ELF-1 (cell line): ENCODE measurements at places on chromosomes 1 and 21.

DNA sequence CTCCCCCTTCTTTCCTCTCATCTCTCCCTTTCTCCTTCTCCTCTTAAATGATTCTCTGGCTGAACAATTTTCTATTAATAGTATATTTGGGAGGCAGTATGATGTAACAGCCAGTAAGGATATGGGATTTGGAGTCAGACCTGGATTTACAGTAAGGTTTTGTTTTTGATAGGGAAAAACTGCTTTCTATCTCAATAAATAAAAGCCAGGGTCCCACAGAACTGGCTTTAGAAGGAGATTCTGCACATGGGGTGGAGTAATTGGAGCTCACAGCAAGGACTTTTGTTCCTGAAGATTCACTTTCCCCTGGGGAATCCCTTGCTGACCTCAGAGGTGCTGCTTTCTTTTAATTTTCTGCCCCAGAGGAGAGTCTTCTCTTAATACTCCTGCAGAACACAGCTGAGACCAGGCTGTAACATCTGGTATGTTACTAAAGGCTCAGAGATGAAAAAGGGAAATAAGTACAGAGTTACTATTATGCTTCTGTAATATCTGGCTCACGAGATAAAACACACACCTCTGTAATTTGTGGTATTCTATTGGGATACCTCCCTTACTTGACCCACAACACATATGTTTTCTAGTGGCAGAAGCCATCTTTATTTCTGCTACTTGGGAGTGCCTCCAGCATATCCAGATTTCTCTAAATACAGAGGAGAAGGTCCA is 13.4 kb downstream of the EPB41 start:
- DNase-seq, result no peak

DNA sequence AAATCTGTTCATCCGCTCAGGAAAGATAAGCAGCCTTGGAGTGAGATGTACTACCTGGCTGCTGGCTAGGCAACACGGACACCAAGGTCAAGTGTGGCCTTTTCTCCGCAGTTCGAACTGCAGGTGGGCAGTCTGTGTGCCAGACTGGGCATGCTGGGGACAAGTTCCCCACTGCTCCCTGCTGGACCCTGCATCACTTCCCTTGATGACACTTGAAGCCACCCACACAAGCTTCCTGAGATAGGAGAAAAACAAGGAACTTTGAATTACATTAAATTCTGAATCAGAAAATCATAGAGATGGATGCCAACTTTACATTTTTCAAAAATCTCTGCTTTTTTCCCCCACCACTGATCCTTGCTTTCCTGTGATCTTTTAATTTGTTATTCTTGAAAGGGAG is 38.3 kb downstream of the BEND5 start:
- DNase-seq, result no peak

GRCh38 chr1:234605983-234606783 is 3.8 kb downstream of the IRF2BP2 start:
- peak; percentile 41 for DNase-seq

GRCh38 chr21:45388011-45388521 is 16.9 kb upstream of the COL18A1 start:
- peak; percentile 41 for DNase-seq

DNA sequence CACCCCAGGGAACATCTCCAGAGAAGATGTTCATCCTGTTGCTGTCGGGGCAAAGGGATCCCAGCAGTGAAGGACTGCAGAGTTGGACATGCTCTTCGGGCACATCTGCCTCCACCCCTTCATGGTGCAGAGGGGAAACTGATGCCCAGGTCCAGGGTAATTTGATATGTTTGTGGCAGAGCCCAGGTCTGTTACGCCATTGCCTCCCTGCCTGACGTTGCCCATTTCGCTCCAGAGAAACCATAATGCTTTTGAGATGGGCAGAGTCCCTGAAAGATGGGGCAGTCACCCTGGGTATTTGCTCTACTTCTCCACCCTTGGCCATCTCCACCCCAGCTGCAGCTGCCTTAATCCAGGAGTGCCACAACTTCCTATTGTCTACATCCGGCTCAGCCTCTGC is 290.4 kb upstream of the POU3F1 start:
- DNase-seq, result no peak

- no peak for DNase-seq
Measured at GRCh38 chr1:219323426-219323825, 149.7 kb downstream of the LYPLAL1 start.

GRCh38 chr21:46504666-46505065 is 46.0 kb downstream of the DIP2A start:
- no peak for DNase-seq

GRCh38 chr1:67855444-67855843 is 22.2 kb upstream of the GNG12 start:
- no peak for DNase-seq

DNA sequence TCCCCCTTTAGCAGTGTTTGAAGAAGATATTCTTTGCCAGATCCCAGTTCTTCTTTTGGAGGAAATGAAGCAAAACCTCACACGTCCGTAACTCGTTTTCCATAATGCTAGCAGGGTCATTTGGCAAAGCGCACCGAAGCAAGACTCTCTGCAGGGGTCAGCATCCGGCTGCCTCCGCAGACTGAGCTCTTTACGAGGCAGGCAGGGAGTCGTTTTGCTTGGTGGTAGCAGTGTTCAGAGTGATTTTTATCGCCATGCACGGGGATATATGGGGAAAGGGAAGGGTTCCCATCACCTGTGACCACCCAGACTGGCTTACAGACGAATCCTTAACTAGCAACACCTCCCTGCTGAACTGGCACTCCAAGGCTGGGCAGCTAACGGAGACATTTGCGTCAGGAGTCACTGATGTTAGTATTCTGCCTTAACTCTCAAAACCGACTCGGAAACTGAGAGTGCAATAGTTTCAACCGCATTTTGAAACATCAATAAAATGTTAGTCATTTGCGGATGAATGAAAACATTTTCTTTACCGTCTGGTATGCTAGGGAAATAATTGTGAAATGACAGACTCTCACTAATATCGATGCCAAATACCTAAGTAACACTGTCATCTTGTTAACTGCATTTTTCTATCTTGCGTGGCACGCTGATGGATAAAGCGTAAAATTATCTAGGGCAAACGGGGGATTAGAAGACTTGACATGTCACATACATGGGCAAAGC is 2.2 kb upstream of the NEGR1 start:
- peak; percentile 64 for DNase-seq

DNA sequence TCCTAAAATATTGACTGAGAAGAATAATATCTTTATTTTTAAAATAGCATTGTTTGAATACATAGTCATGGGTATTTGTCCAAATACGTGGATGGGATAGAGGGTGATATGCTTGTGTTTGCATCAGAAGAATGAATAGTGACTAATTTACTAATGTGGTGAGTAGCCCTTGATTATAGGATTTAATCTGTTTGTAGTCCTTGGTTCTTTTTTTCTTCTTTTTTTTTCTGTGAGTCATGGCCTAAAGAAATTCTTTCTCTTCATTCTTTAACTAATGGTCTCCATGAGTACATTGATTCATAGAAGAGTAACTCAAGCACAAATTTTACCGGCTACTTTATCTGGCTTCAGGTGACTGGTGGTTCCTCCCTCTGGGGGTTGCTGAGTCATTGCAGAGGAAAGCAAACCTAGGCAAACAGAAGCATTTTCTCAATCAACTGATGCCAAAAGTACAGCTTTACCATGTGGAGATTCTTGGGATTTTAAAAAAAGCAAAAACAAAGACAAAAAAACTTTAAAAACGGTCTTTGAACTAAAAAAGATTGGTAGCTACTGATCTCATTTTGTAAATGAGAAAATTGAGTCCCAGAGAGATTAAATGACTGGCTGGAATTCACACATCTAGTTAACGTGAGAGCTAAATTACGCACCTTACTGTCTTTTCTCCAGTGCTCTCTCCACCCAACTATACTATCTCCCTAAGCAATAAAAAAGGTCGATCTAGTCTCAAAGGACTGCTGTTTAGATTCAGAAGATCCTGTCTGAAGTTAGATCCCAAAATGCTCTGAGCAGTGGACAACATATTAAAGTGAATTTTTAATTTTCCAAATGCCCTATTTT is 40.5 kb downstream of the AK5 start:
- peak; percentile 38 for DNase-seq

- DNase-seq, result no peak
Measured at GRCh38 chr1:21051177-21051825, 125.4 kb downstream of the EIF4G3 start.

GRCh38 chr1:180482425-180483275 is 19.7 kb downstream of the ACBD6 start:
- DNase-seq, result no peak

DNA sequence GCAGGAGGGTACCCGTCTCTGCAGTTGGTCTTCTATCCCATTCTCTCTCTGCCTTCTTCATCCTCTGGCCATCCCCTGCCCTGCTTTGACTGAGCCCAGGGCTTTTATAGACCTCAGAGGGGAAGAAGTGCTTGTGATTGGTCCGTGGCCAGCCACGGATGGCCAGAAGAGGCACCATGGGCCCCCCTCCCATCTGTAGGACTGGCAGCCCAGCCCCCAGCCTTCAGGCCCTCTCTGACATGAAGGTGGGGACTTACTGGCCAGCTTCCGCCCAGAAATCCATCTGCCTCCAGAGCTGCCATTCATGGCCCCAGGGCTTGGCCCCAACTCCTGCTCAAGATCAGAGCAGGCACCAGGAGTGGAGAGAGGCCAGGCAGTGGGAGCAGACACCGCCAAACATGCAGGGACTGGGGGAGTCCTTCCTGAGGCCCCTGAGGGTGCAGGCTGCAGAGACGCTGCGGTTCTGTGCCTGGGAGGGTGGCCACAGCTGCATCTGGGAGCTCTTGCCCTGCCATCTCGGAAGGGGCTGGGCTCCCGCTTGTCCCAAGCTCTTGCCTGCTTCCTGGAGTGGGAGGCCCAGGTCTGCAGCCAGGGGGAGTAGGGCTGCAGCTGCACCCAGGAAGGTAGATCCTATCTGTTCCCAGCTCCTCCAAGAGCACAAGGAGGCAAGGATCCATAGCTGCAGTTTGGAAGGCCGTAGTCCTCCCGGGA is 698.6 kb upstream of the B3GALT2 start:
- peak; percentile 6 for DNase-seq

- no peak for DNase-seq
Measured at GRCh38 chr1:78141531-78142231, 95.9 kb downstream of the GIPC2 start.

- peak; percentile 15 for DNase-seq
Measured at GRCh38 chr21:19553919-19554615, 1150.5 kb upstream of the TMPRSS15 start.

DNA sequence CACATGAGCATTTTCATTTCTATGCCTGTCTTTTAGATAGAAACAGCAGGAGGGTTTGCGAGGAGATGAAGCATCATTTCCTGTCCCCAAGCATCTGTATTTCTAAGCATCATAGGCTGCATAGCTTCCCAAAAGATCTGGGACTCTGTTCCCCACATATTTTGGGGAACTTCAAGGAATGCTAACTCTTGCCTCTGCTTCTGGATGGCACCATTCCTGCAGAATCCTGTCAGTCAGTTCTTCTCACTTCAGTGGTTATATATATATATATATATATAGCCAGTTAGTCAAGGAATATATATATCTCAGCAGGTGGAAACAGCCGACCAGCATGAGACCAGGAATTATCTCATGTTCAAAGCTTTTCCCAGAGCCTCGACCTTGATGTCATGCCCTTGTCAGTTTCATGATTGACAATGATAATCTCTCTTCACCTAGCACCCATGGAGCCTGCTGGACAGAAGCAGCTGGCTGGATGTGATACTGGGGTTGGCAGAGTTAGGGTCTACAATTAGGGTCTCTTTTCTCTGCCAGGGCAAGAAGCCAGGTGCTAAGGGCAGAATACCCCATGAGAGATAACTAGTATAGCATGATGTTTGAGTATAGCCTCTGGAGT is 2.4 kb downstream of the PFKFB2 start:
- no peak for DNase-seq

DNA sequence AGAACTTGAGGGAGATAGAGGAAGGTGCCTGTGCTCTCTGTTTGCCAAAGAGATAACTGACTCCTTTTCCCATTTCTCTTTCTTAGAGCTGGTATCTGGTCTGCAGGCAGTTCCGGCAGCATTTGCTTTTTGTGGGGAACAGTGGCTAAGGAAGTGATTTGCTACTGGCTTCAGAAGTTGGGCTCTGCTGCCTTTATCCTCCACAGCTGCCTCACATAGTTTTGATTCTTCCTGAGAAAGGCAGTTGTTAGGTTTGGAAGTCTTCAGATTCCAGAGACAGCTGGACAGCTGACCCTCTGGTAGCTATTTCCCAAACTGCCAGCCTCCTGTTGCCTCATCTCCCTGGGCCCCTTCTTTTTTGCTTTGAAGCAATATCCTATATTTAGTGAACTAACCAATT is 62.6 kb upstream of the MACF1 start:
- DNase-seq, result peak; percentile 85

GRCh38 chr1:226482975-226483700 is 65.4 kb upstream of the STUM start:
- DNase-seq, result no peak

DNA sequence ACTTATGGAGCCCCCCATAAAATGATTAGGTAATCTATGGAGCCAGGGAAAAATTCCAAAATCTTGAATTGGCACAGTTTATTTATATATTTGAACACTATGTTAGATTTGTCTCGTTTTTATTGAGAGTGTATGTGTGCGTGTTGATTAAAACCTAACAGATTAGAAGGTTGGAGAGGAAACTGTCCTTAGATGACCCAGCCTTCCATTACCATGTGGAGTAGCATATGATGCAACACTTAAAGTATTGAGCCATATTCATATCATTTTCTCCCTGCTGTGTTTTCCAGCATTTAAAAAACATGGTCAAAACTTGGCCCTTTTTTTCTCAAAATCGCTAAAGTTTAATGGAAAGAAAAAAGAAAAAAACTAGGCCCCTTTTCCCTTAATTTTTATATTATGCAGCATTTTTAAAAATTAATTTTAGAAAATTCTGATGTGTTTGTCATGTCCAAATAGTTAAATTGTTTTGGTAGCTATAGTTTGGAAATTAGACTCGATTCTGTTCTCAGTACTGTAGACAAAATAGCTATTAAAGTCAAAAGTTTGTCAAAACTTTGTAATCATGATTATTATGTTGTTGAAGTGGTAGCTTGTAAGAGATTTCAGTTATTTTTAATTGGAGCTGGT is 2.3 kb downstream of the LRRC8D start:
- DNase-seq, result no peak

DNA sequence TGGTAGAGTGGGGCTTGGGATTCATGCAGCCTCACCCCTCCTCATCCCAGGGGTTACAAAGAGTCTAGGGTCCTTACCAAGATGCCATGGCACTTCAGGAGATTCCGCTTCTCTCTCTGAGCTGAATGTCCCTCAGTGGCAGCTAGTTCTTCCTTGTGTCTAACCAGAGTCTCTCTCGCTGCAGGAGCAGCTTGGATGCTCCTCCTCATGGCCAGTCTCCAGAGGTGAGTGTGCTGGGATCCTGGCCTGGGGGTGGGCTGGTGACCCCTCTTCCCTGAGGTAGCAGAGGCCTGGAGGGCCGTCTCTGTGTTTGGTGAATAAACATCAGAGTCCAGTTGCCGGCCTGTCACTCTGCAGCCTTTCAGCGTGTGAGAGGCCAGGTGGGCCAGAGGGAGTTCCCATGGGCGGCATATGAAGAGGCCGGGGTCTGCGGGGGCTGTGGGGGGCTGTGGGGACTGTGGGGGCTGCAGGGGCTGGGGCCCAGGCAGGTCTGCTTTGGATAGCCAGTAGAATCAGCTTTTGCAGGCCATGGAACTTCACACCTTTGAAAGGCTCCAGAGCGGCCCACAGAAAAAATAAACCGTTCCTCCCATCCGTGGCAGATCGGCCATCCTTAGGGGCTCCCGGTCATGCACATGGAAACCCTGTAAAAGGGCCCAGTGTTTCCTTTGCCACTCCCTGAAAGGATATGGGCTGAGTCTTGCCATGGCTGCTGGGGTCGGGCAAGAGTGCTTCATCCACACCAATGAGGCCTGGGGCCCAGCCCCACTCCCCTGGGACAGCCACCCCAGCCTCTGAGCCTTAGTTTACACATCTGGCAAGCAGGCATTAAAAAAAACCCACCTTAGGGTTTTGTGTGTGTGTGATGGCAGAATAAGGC is 256.4 kb downstream of the FOXD2 start:
- DNase-seq, result no peak

GRCh38 chr1:13867603-13868002 is 167.6 kb downstream of the PRDM2 start:
- no peak for DNase-seq
